ENCODE measurements at places on chromosomes 3 and 15.

GRCh38 chr3:161454615-161455014 is 42.0 kb upstream of the OTOL1 start:
- DNase-seq, result no peak

GRCh38 chr15:65400760-65401610 is 21.8 kb downstream of the IGDCC4 start:
- no peak for DNase-seq

GRCh38 chr3:186025161-186025560 is 83.7 kb downstream of the ETV5 start:
- DNase-seq, result no peak

DNA sequence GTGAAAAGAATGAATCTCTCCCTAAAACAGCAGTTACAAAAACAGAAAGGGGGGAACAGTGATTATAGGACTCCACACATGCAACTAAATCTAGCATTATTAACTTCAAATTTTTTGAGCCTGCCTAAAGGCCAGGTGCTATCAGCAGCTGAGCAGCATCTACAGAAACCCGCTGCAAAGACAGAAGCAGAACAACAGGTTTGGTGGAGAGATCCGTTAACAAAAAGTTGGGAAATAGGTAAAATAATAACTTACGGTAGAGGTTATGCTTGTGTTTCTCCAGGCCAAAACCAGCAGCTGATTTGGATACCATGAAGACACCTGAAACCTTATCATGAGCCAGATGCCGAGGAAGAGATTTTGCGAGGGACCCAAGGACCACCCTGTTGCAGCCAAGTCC is 201.6 kb upstream of the UBE3A start:
- no peak for DNase-seq

DNA sequence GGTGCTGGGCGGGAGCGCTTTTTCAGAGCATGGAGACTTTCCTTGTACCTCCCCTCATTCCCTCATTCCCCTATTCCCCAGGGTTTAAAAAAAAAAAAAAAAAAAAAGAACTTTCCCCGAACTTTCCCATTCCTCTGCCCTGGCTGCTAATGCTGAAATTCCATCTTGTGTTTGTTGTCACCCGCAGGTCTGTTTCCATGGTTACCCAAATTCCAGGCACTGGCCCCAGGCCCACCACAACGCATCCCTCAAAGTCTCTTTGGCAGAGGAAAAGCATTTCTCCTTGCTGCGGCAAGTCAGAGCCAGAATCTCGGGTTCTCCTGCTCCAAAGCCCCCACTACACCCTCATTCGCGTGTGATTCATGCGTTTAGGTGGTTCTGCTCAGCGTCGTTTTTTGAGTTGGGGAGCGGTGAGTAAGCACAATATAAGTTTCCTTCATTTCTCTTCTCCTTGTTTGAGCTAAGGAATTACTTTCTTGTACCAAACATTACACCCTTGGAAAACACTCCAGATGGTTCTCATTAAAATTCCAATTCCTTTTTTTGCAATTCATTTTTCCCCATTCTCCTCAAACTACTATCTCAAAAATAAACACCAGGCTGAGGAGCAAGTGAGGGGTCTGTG is 21.6 kb downstream of the ANAPC13 start:
- DNase-seq, result no peak

- DNase-seq, result no peak
Measured at GRCh38 chr3:15312550-15312949, 19.8 kb downstream of the SH3BP5 start.

GRCh38 chr3:112653209-112653871 is 12.4 kb upstream of the CCDC80 start:
- no peak for DNase-seq

DNA sequence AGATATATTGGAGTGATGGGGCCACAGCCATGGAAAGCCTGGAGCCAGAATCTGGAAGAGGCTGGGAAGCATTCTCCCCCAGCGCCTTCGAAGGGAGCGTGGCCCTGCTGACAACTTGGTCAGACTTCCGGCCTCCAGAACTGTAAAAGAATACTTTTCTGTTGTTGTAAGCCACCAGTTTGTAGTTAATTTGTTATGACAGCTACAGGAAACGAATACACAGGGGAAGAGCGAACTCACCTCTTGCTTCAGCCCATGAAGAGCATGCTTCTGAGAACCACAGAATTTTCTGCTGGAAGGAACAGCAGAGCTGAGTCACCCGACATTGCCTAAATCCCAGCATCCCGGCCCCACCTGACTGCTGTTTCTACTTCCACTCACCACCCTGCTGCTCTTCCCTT is 501.7 kb downstream of the SHQ1 start:
- no peak for DNase-seq

All from stimulated activated CD8-positive, alpha-beta memory T cell treated with anti-CD3 and anti-CD28 coated beads, Interleukin-2, amount 100 ng/mL, for 1 hour (primary cell).